Femur (tissue), 1 donor: ENCODE measurements at places on chromosomes 16 and 17.

- no peak for DNase-seq
These were observed 31.3 kb downstream of the FOXL1 start for GRCh38 chr16:86609661-86610060.

DNA sequence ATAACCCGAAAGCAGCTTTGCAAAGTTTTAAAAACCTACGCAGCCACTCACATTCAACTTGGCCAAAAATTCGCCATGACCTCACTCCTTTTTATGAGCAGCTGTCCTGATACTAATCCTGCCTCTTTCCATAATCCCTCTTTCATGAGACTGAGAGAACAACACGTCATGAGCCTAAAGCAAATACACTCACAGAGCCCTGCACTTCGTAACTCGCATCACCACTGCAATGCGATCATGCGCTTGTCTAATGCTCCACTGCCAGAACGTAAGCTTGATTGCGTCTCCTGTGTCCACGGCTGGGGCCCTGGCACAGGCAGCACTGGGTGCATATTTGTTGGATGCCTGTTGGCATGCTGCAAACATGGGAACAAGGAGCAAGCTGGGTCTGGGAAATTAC, 36.2 kb downstream of the CDRT4 start:
- DNase-seq = peak; percentile 82

GRCh38 chr17:67845374-67845773, 20.1 kb downstream of the BPTF start:
- DNase-seq = no peak

GRCh38 chr16:35239561-35239960, 1780.1 kb downstream of the TP53TG3F start:
- DNase-seq = no peak

DNA sequence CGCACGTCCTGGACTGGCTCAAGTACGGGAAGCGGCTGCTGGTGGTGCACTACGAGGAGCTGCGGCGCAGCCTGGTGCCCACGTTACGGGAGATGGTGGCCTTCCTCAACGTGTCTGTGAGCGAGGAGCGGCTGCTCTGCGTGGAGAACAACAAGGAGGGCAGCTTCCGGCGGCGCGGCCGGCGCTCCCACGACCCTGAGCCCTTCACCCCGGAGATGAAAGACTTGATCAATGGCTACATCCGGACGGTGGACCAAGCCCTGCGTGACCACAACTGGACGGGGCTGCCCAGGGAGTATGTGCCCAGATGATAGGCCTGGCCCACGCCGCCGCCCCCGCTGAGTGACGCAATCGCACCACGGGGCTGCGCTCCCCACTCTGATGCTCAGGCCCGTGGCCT, 50.2 kb downstream of the WSCD1 start:
- no peak for DNase-seq

DNA sequence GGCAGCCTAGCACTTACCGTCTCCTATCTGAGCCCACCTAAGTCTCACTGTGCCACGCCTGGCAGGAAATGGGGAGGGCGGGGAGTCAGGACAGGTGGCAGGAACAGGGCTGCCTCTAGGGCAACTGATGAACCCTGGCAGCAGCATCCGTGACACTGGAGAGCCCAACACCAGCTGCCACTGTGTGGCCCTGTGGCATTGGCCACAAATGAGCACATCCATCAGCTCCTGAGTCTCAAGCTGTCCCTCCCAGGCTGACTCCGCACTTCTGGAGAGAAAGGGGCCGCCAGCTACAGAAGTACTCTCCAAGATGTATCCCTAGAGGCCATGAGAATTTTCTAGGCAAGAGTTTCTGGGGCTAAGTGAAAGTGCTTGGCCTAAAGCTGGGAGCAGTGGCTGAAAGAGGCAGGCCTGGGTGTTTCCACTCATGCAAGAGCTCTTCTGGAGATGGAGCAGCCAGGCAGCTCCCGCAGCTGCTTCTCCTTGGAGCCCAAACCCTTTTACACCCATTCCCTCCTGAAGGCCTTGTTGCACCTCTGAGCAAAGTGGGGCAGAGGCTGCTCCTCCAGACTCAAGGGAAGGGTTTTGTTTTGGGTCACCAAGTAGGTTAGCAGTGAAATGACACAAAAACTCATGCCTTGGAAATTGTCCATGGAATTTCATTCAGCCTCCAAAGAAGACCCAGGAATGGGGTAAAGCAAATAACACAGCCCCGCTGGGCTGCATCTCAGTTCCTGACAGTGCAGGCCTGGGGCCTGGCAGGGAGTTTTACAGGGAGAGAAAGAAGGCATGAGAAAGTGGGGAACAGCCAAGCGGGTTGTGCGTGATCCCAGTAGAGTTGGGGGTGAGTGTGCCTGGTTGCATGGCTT, 25.8 kb downstream of the PEMT start:
- peak; percentile 79 for DNase-seq

DNA sequence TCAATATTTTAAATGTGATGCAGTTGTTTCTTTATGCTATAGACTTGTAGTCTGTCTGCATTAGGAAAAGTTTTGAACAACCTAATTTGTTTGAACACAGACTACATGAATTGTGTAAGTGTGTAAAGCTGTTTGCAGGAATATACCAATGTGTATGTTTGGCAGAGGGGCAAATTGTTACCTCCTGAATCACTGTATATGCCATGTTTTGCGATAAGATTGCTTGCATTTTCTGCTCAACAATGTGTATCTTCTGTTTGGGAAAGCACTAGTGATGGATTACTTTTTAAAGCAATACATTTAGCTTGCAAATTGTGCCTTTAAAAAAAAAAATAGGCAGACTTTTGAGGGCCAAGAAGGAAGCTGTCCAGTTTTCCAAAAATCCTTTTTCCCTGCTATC, 14.6 kb downstream of the RBBP6 start:
- DNase-seq = no peak

DNA sequence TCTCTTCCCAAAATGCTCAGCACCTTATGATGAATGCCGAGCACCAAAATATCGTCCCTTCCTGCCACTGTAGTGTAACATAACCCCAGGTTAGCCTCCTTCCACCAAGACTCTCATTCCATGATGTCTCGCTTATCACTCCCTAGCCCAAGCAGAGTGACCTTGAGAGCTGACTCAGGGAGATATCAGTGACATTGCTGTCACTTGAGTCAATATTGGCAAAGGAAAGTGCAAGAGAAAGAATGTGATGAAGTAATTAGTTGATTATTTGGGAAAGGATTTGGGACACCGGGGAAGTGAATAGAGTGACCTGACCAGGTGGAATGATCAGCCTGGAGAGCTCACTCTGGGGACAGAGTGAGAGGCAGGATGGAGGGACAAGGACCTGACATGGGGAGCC, 2.6 kb upstream of the ANKFN1 start:
- no peak for DNase-seq

GRCh38 chr17:10013365-10014112, 108.5 kb upstream of the RCVRN start:
- no peak for DNase-seq

GRCh38 chr17:7328840-7329373, at the start of gene NEURL4:
Gene NEURL4 (minus strand): TSS chr17:7329335. CDS start chr17:7329312, 23 bp downstream.
- no peak for DNase-seq

GRCh38 chr16:9318764-9319163, 227.3 kb downstream of the HAPSTR1 start:
- DNase-seq = no peak

DNA sequence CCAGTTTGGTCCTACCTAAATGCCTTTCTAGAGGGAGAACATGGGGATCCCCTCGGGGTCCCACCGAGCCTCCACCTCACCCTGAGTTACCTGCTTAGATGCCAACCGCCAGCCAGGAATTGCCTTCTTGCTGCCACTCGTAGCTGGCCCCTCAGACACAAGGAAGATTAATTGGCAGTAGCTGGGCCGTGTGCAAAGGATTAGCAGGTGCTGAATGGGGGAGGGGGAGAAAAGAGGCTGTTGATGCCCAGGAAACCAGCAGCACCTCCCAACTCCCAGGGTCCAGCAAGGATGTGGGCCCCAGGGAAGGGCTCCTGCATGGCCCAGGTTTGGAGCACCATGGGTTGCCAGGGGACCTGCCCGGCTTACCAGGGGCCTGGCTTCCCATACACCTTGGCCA, at the start of gene CNGB1:
Gene CNGB1, minus strand, starts transcription at position 159 of the 400 bp plus-strand sequence. CDS start 3,842 bp downstream, outside the sequence.
- DNase-seq = no peak

GRCh38 chr17:56798916-56799315, 34.8 kb downstream of the C17orf67 start:
- DNase-seq = no peak

DNA sequence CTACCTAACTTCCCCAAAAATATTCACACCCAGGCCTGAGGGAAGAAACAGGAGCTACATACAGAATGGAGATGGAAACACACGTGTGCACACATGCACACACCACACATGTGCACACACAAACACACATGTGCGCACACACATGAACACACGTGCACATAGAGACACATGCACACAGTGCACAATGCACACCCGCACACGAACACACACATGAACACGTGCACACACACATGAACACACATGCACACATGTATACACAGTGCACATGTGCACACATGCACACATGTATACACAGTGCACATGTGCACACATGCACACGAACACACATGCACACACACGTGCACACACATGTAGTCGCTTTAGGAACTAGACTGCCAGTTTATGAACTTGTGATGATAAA, 18.8 kb downstream of the CA5A start:
- DNase-seq = no peak

DNA sequence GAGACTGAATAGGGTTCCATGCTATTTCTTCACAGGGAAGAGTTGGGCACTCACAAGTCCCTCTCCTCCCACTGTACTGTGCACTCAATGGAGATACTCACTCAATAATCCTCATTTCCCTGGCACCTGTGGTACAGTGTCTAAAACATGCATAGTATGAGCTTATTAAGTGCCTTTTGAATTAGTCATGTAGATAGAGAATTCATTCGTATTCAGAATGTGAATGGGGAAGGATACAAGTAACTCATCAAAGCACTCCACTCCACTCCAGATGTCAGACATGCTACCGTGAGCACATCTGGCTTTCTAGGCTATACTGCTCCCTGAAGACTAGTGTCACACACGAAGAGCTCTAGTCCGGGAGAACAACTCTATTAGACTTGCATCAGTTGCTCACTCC, 6.3 kb downstream of the C17orf75 start:
- no peak for DNase-seq

DNA sequence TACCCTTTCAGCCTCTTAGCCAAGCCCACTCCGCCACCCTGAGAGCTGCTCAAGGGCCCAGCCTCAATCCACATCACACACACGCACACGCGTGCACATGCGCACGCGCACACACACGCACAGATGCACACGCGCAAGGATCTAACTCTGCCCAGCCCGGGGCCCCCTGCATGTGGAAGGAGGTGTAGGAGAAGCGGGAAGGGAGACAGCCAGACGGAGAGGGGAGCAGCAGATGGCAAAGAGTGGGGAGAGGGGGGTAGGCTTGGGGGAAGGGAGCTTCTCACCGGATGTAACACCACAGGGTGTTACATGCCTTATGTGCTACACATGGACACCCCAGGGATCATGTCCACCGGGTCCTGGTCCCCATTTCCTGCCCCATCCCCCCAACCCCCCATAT, 15.3 kb downstream of the DLG4 start:
- DNase-seq = peak; percentile 26

GRCh38 chr17:5638596-5638995, 54.3 kb upstream of the NLRP1 start:
- no peak for DNase-seq

GRCh38 chr16:82368041-82368440, 198.0 kb upstream of the MPHOSPH6 start:
- peak; percentile 50 for DNase-seq

- no peak for DNase-seq
These were observed 52.8 kb upstream of the SMIM36 start for GRCh38 chr17:55564081-55564480.

- DNase-seq = no peak
These were observed 87.9 kb downstream of the ABR start for GRCh38 chr17:1091900-1092299.

GRCh38 chr16:57091200-57091974, 996 bp upstream of the CPNE2 start:
- DNase-seq = peak; percentile 47

DNA sequence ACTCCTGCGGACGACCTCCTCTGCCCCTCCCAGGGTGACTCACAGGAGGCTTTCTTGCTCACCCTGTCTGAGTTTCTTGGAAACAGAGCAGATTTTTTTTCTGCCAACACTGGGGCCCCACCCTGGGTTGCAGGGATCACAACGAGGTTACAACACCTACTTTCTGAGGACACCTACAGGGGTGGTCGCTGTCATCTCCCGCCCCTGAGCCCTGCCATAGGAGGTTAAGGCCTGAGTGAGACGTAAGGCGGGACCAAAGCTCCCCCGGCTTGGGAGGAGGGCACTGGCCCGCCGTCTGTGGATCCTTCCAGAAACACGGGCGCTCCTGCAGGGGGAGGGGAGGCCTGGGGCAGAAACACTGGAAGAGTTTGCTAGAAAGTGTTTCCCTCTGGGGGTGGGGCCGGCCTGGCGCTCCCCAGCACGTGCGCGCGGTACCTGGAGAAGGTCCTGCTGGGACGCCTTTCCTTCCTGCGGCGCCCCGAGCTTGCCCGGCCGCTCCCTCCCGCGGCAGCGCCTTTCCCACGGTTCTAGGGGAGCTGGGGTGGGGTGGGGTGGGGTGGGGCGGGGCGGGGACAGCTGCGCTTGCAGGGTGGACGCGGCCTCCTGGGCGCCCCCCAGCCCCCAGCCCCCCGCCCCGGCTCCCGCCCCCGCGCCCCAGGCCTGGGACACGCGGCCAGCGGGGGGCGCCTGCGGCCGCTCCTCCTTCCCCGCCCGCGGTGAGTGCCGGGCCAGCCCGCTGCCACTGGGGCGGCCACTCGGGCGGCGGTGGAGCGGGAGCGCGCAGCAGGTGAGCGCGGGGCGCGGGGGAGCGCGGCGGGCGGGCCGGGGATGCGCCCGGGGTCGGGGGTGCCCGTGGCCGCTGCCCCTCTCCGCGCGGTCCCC, 20.7 kb upstream of the ADCY7 start:
- peak; percentile 52 for DNase-seq

- no peak for DNase-seq
These were observed 27.3 kb upstream of the HS3ST2 start for GRCh38 chr16:22786691-22787090.

GRCh38 chr17:77372444-77373298, 231.9 kb downstream of the SEC14L1 start:
- peak; percentile 95 for DNase-seq

DNA sequence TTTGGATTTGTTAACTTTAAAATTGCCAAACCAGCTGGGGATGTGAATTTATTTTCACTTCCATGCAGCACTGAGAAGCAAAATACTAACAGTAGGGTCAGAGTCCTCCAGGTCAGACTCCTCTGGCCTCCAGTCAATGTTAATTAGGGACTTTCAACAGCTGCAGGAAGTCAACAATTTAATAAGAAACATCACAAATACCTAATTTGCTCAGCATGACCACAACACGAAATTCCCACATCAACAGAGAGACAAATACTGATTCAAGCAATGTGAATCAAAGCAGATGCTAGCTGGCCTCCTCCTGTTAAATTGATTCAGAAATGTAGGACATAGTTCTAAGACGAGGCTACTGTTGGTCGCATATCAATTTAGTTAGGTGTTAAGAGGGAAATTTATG, 111.7 kb downstream of the ABCA8 start:
- DNase-seq = no peak
